ENCODE measurements at places on chromosomes 6 and 20.

DNA sequence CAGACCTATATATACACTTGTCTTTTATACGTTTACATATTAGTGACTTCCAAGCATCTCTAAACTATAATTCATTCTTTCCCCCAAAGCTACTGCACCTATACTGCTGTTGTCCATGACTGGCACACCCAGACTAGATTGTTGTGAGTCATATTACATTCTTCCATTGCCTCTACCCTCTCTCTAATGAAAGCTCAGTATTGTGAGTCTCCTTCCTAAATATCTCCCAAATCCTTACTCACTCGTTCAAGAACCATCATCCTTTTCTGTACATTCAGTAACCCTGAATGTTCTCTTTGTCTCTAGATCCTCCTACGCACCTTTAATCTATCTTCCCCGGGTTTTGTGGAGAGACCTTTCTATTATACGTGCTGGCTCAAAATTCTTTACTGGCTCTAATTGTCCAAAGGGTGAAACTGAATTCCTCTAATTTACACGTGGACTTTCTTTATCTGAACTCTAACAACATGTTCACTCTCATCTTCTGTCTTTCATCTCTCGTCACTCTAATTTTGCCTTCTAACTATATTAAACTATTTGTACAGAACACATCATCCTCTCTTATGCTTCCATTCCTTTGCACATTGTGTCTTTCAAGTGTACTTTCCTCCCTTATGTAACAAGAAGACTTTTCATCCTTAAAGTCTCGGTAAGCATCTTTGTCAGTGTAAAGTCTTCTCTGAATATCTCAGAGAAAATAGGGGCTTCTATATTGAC, 109.3 kb downstream of the IBTK start:
- no peak for DNase-seq

DNA sequence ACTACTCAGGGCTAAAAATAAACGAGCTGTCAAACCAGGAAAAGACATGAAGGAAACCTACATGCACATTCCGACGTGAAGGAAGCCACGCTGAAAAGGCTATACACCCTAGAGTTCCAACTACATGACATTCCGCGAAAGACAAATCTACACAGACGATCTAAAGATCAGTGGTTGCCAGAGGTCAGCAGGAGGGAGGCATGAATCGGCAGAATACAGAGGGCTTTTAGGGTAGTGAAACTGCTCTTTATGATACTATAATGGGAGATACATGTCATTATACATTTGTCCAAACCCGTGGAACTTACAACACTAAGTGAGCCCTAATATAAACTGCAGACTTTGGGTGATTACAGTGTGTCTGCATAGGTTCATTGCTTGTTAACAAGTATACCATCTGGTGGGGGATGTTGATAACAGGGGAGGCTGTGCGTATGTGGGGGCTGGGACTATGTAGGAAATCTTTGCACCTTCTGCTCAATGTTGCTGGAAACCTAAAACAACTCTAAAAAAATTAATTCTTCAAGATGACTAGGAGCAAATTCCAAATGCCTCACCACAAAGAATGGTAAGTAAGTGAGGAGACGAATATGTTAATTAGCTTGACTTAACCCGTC, 132.2 kb upstream of the CDH4 start:
- DNase-seq: no peak

DNA sequence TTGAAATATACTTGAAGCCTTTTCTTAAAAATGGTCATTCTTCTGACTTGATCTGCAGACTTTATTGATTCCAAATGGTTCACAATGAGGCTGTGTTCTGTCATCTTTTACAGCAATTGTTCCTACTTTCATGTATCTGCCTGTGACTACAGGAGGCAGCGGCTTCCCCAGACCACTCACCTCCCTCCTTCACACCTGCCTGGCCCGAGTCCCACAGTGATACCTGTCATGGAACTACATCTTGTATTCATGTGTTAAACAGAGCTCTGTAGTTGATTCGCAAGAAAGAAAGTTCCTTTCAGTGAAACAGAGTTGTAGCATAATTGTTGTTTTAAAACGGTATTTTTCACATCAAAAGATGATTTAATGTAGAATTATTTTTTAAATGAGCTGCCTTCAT, 673.5 kb upstream of the AGPAT4 start:
- no peak for DNase-seq

DNA sequence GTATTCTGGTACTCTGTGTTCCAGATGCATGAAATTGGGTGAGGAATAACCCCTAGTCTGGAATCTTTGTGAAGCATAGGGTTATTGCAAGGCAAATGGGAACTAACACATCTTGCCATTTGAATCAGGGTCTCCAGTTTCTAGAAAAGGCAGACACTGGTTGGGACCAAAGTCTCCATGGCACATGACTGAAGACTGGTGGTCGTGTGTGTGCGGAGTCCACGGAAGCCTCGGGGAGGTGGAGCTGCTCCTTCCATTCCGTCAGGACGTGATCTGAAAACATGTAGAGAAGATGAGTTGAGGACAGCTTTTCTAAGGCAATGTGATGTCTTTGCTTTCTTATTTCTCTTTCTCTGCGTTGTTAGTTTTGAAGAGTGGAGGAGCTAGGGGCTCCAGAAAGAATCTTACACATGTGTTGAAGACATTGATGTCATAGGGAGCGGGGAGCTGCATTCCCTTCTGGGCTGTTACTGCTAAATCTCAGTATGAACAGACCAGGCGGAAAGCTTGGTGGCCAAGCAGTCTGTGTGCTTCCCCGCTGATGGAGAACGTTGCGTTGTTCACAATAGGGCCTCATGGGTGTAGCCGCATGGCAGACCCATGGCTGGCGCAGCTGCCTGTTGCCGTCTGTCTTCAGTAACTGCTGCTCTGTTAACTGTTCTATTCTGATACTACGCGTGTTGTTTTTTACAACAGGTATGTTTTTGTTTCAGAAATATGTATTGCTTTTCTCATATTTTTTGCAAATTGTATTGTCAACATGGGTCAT, 4.8 kb upstream of the SLC17A9 start:
- no peak for DNase-seq

Measured in right hindlimb (tissue), 1 donor.